CD4-positive, alpha-beta T cell treated with Interleukin-10 for 1 hour (primary cell): ENCODE measurements at places on chromosomes 12 and 14.

DNA sequence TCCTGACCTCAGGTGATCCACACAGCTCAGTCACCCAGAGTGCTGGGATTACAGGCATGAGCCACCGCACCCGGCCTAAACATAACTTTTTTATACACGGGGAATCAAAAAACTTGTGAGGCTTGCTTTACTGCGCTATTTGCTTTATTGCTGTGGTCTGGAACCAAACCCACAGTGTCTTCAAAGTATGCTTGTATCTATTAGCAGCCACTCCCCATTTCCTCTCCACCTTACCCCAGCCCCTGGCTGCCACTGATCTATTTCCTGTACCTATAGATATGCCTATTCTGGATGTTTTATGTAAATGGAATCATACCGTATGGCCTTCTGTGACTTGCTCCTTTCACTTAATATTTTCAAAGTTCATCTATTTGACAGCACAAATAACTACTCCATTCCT is 233.4 kb downstream of the BMP4 start:
- DNase-seq = no peak

DNA sequence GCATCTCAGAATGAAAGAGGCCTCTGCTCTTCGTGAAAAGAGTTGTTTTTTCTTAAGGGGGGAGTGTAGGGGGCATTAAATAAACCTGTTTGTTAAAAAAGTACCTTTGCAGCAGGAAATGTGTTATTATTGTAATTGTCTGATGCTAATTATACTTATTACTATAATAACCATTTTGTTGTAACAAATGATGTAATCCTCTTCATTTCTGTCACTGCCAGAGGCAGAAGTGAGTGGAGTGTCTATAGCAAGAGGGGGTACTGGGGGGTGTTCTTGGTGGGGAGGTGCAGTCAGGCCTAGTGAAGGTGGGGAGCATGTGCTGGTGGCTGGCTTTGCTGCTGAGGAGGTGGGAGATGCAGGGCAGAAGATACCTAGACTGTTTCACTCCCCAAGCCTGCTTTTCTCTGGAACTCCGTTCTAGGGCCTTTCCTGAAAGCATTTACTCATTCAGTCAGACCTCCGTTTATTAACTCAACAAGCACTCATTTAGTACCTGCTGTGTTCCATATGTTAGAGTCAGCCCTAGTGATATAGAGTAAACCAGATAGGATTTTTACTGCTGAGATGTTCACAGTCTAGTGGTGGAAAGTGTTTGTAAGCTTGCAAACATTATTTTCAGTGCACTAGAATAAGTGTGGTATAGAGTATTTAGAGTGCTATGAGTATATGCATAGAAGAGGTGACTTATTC is 77.5 kb upstream of the CISTR start:
- DNase-seq = no peak

DNA sequence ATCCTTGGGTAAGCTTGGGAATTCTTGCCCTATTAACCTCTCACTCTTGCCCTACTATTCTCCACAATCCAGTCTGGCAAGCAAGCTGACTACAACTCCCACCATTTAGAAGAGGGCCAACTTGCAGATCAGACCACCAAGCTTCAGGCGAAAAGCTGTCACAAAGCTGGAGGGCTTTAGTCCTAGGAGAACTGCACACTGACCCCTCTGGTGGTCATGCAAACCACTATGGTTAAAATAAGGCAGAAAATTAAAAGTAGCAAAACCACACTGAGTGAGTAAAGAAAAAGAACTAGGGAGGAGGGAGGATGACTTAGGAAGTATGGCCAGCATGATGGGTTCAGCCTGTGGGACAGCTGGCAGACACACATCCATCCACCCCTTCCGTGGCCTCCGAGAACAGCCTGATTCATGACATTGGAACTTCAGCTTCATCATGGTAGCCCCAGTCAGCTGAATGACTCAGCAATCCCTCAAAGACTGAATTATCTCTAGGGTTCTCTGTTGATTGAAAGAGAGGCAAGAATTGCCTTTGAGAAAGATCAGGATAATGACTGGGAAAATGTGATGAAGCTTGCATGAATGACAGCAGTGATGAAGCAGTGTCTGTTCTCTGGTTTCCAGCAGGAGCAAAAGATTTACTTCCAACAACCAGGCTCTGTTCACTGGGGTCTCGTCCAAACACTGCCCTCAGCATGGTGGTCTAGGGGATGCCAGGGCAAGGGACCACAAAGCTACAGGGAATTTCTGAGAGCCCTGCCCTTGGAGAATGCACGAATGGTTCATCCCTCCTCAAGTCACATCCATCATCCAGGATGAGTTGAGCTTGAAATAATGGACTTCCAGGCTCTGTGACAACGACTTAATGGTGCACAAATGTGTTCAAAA is 24.4 kb downstream of the PITPNM2 start:
- DNase-seq = no peak

GRCh38 chr14:54175298-54175942 is 218.8 kb upstream of the BMP4 start:
- peak; percentile 43 for DNase-seq

DNA sequence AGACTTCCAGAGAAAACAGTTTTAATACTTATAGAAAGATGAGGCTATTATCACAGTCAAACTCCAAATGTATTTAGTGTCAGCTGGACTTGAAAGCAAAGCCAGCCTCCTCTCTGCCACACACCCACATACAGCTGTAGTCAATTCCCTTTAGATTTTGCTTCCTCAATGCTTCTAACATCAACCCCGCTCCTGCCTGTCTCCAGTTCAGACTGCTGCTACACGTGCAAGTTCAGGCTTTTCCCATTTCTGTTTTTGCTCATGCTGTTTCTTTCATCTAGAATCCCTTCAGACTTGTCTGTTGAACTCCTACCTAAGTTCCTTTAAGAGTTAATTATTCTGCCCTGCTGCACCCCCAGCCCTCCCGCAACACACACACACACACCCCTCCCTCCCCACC is 380.0 kb downstream of the KCNH5 start:
- no peak for DNase-seq

GRCh38 chr12:93741659-93742109 is 64.5 kb downstream of the CRADD start:
- DNase-seq = peak; percentile 17

DNA sequence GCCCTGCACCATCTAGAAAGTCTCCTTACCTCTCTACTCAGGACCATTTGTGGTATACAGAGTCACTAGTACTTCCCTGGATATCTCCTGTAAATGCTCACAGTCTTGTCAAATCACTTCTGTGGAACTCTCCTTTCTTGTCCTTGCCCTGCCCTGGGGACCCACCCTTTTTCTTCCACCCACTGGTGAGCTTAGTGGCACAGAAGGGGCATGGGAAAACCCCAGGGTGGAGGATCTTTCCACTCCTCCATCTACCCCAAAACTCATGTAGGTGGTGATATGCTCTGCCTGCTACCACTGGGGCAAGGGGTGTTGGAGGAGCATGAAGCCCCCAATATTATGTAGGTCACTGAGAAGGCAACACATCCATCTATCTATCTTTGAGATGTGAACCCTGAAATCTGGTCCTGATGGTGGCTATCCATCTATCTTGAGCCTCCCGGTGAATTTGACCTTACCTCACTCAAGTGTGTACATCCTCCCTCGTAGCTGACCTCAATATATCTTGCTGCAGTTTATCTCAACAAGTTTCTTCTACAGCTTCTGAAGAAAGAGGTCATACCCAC is 943 bp downstream of the TESPA1 start:
- peak; percentile 57 for DNase-seq

DNA sequence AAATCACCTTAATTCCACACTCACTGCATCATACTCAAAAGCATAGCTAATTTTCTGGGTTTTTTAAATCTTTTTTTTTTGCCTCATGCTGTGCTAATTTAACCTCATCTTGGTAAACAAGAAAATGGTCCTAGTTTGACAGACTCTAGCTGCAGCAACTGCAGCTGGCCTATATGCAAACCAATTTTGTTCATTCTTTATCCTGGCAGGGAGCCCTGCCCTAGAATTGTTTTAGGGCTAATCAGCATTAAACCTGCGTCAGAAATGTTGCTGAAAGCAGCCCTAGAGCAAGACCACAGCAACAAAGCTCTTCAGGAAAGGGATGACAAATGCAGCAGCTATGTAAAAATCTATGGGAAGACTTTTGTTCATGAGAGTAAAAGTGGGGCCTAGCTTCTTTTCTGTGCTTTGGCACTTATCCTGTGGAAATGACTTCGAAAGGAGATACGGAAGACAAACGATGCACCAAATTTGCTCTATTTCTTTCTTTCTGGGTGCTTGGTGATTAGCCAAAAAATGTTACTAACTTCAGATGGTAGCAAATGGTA is 72.2 kb downstream of the DENND5B start:
- no peak for DNase-seq

DNA sequence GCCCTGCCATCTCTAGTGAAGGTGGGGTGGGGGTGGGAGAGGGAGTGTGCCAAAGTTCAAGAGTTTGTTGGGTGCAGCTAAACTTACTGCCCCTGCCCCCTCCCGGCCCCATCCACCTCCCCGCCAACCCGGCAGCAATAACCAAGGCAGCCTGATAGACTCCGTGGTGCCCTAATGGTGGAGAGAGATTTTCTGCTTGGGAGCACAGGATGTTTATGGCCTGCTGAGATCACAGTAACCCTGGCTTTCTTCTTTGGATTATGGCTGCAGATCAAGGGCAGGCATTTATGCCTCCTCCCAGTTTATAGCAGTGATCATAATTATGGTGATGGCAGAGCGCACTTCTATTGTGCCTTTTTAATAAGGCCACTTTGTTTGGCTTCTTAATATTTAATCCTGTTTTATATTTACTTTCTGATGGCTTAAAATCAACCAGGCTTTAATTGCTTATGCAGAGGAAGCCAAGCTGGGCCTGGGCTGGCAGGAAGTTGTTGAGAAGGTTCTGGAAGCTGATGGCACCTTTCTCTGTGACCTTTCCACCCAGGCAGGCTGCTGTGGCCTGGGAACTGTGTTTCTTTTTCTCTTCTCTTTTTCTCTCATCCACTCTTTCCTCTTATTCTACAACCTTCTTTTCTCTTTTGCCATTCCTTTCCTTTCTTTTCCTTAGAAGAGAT is 256.8 kb upstream of the FKBP4 start:
- no peak for DNase-seq

GRCh38 chr14:36173161-36173560 is 3.4 kb downstream of the PTCSC3 start:
- no peak for DNase-seq
